ENCODE measurements at places on chromosomes 13 and 19. TPM values are rescaled to one million over a fixed set of nuclear protein-coding genes. Genes with fewer than 3 reads are reported as not detected.

CADM4 gene
- 3.5 TPM for total RNA-seq

DNA sequence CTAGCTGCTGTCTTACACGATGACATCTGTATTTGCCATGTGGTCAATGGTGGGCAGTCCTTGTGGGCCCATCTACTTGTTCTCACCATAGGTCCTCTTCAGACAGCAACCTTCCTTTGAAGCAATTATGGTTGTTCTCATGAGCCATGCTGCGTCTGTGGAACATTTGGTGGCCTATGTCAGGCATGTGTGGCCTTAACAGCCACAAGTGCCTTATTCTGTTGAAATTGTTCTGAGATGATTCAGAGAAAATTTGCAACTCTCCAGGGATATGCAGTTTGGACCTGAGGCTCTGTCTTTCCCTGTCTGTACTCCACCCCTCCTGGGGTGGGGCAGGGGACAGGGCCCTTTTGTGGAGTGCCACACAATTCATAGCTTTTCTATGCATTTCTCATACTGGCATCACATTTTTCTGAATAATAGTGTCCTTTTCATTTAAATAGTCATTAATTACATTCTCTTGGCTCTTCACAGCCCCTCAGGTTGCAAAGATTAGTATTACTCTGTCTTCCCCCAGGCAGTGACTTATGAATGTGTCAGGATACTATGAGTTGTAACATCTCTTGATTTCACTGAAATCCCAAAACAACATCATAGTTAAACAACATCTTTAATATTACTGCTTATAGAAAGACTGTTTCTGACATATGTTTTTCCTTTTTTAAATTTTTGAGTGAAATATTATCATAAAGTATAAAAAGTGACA lies 102.1 kb downstream of the ITGBL1 start:
- no peaks in the 10 kb centered on the region for H3K27me3 ChIP-seq
- H3K27ac ChIP-seq = peak overlapping the region; percentile 73
- H3K4me3 ChIP-seq = no peak overlapping the region
- H3K4me1 ChIP-seq = peaks cover 37% of the 10 kb centered on the region

SLITRK6 gene
- total RNA-seq = not detected

DNA sequence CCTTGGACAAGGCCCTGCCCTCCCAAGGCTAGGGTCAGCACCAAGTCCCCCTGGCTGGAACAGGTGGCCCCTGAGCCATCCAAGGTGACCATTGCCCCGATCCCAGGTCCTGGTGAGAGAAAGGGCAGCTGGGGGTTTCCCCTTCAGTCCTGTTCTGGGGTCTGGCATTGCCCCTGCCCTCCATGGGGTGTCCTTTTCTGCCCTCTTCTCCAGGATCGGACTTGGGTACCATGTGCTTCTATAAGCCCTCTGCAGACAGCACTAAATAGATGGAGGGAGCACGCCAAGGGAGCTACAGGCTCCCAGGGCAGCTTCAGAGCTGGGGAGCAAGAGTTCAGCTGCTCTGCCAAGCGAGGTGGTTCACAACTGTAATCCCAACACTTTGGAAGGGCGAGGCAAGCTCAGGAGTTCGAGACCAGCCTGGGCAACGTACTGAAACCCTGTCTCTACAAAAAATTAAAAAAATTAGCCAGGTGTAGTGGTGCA lies 13.5 kb upstream of the KCNN1 start:
- H3K27me3 ChIP-seq = peaks cover 23% of the 10 kb centered on the region
- no peaks in the 10 kb centered on the region for H3K36me3 ChIP-seq

GRCh38 chr13:21071924-21072323 lies 10.5 kb upstream of the LATS2 start:
- no peaks in the 10 kb centered on the region for H3K36me3 ChIP-seq
- no peak overlapping the region for H3K27ac ChIP-seq
- H3K4me3 ChIP-seq = no peak overlapping the region
- no peak for DNase-seq
- H3K27me3 ChIP-seq = no peaks in the 10 kb centered on the region
- H3K4me1 ChIP-seq = peaks cover 3% of the 10 kb centered on the region

DNA sequence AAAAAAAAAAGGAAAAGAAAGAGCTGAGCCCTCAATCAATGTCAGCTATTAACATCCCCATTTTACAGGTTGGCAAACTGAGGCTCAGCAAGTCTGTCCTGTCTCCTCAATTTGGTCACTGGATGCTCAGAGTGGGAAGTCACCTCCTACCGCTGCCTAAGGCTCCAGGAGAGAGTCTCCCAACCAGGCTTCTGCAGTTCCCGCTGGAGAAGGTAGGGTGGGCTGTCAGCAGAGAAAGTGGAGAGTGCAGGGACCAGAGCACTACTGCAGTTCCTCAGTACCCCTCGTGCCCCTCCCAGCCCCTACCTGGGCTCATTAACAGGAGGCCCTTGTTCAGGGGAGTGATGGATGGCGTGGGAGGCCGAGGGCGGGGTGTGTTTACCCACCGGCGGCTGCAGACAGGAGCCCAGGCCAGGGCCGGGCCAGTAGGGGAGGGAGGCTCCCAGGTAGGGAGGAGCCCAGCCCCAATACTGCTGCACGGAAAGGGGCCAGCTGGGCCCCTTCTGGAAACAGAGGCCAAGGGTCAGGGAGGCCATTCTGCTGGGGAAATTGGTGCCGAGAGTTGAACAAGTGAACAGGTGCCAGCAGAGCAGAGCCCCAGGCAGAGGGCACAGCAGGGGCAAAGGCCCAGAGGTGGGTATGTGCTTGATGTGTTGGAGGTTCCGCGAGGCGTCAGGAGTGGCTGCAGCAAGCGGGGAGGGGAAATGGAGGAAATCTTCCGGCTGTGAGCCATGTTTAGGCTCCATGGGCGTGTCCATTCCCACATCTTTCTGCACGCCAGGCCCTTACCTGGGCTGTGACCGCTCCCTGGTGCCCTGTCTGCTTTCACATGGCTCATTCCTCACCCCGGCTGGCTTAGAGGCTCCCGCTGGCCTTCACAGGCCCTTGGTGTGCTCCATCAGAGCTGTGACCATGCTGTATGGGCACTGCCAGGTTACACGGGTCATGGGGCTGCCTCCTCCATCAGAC lies 7.6 kb upstream of the COMP start:
- no peaks in the 10 kb centered on the region for H3K27me3 ChIP-seq
- no peak for DNase-seq
- peaks cover 6% of the 10 kb centered on the region for H3K4me1 ChIP-seq
- H3K27ac ChIP-seq = no peak overlapping the region

ANGPTL8 gene
- total RNA-seq = not detected

GRCh38 chr13:28137596-28137995 lies 749 bp upstream of the PAN3 start:
- no peak for DNase-seq
- H3K27ac ChIP-seq = peak overlapping the region; percentile 90
- peak overlapping the region; percentile 81 for H3K4me3 ChIP-seq
- H3K4me1 ChIP-seq = no peaks in the 10 kb centered on the region

- H3K4me1 ChIP-seq = peaks cover 23% of the 10 kb centered on the region
- no peak overlapping the region for H3K27ac ChIP-seq
- no peaks in the 10 kb centered on the region for H3K36me3 ChIP-seq
- no peak for DNase-seq
Observed at GRCh38 chr19:2636141-2636896, 66.2 kb downstream of the GNG7 start.

- H3K27ac ChIP-seq = peak overlapping the region; percentile 91
- H3K4me3 ChIP-seq = no peak overlapping the region
- H3K36me3 ChIP-seq = peaks cover 12% of the 10 kb centered on the region
- H3K4me1 ChIP-seq = peaks cover 20% of the 10 kb centered on the region
- no peaks in the 10 kb centered on the region for H3K27me3 ChIP-seq
Observed at GRCh38 chr13:110421061-110421460, 114.0 kb downstream of the COL4A2 start.

- peaks cover 4% of the 10 kb centered on the region for H3K4me1 ChIP-seq
- no peaks in the 10 kb centered on the region for H3K36me3 ChIP-seq
- H3K4me3 ChIP-seq = no peak overlapping the region
Observed at GRCh38 chr13:74036373-74036772, 97.8 kb downstream of the KLF12 start.

NCR1 gene
- not detected for total RNA-seq

DNA sequence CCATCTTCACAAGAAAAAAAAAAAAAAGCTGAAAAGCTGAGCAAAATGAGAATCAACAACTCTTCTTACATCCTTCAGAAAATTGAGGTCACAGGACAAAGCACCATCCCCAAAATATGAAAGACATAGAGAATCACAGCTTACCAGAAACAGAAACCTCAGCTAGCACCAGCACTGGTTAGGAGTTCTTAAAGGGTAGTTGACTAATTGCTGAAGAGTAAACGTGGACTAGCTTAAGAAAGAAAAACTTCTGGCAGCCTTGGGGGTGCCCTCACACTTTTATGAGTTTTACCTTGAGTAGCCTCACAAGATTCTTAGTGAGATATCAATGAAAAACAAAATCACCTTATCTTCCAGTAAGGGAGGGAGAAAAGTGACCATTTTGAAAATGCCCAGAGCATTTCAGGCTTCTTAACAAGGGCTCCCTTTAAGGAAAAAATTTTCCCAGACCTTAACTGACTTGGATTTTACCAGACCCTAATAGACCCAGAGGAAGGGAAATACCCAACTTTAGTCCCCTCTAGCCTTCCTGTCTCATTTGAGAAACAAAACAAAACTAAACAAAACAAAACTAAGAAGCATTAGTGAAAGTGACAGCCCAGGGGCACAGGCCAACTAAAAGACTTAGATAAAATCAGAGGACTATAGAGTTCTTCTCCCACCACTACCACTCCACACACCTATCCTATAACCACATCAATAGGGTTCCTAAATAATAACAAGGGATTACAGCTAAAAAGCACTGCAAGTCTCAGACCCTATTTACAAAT lies 888.6 kb downstream of the DIAPH3 start:
- no peak overlapping the region for H3K27ac ChIP-seq
- no peak overlapping the region for H3K4me3 ChIP-seq
